ENCODE measurements at places on chromosomes 11 and 22.

GRCh38 chr22:27930331-27931060, 11.4 kb upstream of the PITPNB start:
- DNase-seq = no peak

DNA sequence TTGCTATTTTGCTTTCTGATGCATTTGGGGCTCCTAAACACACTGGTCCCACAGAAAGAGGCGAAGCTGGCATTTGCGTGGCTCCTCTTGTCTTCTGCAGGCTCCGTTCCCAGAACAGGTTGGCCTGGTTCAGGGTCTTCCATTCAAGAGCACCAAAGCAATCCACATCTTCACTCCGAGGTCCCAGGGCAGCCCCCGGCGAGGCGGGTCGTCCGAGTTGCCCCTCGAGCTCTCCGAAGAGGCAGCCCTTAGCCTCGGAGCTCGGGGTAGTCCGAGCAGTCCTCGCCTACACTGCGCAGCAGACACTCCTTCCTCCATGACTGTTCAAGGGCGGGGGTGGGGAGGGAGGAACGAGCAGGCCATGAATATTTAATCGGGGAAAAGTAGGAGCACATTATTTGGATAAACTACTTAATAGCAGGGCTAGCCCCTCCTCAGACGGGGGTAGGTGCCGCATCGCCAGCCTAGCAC, 321.3 kb downstream of the BLID start:
- no peak for DNase-seq

DNA sequence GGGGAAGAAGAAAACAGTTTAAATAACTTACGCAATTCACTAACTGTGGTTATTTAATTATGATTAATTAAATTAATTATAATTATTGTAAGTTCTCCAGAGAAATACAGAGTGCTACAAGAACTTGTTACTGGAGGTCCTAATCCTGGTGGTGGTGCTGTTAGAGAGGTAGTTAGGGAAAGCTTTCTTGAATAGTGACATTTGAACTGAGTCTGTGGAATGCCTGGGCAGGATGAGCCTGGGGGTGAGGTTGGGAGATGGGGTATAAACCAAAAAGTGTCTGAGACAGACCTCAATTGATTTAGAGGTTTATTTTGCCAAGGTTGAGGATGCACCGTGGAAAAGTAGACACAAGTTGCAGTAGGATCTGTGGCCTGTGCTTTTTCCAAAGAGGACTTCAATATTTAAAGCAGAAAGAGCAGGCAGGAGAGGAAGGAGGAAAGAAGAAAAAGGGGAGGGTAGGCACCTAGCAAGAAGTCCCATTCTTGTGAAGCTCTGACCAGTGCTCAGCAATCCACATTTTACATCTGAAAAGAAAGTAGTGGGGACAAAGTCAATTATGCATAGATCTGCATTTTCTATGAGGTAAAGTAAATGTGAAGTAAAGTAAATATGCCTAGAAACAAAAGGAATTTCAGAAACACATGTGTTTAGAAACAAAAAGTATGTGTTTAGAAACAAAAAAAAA, 4.4 kb upstream of the ZNF202 start:
- DNase-seq = no peak

- no peak for DNase-seq
These were observed 7.3 kb downstream of the SMTN start for GRCh38 chr22:31088233-31088986.

DNA sequence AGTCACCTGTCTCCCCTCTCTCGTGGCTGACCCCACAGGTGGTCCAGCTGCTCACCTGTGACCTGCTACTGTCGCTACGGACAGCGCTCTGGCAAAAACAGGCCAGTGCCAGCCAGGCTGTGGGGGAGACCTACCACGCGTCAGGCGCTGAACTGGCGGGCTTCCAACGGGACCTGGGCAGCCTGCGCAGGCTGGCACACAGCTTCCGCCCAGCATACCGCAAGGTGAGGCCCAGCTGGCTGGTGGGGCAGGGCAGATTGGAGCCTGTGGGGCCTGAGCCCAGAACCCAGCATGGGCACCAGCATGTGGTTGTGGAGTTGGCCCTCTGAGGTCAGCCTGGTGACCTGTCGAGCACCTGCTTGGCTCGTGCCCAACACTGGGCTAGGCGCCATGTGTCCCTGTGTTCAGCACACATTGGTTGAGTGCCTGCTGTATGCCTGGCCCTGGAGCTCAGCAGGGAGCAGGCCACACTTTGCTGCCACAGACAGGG, 11.9 kb downstream of the SHISA8 start:
- DNase-seq = no peak

- DNase-seq = no peak
These were observed 741.4 kb downstream of the NTM start for GRCh38 chr11:132111838-132112237.

GRCh38 chr11:102347462-102348370, 702 bp downstream of the BIRC2 start:
- peak; percentile 52 for DNase-seq

GRCh38 chr11:17813391-17814059, 78.9 kb downstream of the KCNC1 start:
- no peak for DNase-seq

GRCh38 chr11:37525336-37525735, 927.3 kb upstream of the RAG2 start:
- no peak for DNase-seq

- no peak for DNase-seq
These were observed 365.0 kb downstream of the MIAT start for GRCh38 chr22:27022274-27022895.

GRCh38 chr11:836700-837099, 3.9 kb downstream of the CD151 start:
- no peak for DNase-seq

DNA sequence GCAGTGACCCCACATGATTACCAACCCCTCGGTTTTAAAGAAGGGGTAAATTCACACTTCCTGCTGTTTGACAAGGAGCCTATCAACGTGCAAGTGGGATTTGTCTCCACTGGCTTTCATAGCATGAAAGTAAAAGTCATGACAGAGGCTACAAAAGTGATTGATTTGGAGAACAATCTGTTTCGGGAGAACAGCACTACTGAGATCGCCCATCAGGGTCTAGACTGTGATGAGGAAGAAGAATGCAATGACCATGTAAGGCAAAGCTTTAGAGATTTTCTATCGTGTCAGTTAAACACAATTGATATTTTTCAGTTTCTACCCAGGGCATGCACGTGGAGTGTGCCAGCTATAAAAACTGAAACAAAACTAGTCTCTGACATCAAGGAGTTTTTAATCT, 41.7 kb downstream of the HORMAD2 start:
- no peak for DNase-seq

GRCh38 chr11:95764267-95764898, 25.2 kb downstream of the FAM76B start:
- DNase-seq = peak; percentile 87

DNA sequence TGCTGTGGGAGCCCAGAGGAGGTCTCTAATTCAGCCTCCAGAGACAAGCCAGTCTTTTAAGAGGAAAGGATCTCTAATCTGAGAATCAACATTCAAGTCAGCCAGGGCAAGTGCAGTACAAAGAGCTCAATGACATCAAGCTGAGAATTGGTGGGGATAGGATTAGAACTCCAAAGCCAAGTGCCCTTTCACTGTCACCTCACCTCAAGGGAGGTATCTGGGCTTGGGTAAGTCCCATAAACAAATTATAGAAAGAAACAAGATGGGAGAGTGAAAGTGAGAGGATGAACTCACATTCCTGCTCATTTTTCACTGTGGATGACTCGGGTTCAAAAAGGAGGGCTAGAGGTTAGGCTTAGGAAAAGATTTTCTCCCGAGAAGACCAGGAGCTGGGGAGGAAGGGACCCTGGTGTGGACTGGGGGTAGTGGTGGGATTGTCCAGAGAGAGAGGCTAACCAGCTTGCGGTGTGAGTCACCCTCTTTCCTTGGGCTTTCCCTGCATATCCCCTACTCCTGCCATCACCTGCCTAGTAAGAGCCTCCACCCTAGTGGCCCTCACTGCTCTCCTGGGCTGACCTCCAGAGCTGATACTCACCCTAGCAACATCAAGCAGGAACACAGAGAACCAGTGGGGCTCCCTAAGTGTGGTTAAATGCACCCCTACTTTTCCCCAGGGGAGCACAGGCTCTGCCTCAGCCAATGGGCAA, 70.4 kb downstream of the RRM1 start:
- DNase-seq = no peak

DNA sequence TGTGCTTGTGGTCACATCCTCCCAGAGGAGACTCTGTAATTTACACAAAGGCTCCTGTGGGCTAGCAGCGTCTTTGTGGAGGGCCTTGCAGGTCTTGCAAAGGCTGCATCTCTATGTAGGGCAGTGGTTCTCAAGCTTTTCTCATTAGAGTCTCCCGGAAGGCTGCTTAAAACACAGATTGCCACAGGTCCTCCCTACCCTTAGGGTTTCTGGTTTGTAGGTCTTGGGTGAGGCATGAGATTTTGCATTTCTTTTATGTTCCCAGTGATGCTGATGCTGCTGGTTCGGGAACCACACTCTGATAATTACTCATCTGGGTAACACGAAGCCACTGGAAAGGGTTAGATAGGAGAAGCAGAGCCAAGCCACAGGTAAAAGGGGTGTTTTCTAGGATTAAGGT, 151.3 kb upstream of the ZBED5 start:
- no peak for DNase-seq

DNA sequence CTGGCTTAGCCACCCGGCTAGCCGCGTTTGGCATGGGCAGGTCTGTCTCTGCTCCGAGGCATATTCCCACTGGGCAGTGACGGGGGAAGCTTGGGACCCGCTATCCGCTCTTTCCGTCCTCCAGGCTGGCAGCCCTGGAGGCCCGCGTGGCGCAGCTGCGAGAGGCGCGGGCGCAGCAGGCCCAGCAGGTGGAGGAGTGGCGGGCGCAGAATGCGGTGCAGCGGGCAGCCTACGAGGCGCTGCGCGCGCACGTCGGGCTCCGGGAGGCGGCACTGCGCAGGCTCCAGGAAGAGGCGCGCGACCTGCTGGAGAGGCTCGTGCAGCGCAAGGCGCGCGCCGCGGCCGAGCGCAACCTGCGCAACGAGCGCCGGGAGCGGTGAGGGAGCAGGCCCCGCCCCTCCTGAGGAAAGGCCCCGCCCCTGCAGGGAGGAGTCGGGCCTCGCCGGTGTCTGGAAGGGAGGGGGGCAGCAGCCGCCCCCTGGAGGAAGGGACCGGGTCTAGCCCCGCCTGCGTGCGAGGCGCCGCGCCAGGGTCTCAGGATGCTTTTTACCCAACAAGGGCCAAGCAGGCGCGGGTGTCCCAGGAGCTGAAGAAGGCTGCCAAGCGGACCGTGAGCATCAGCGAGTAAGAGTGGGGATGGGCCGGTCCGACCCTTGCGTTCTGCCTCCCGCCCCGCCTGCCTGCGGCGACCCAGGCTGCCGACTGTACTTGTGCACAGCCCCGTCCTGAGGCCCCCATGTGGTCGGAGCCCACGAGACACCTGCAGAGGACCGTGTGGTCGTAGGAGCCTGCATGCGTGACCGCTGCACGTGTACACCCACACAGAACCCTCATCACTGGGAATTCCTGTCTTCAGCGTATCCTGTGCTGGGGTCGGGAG, 7.9 kb downstream of the ATG16L2 start:
- no peak for DNase-seq

DNA sequence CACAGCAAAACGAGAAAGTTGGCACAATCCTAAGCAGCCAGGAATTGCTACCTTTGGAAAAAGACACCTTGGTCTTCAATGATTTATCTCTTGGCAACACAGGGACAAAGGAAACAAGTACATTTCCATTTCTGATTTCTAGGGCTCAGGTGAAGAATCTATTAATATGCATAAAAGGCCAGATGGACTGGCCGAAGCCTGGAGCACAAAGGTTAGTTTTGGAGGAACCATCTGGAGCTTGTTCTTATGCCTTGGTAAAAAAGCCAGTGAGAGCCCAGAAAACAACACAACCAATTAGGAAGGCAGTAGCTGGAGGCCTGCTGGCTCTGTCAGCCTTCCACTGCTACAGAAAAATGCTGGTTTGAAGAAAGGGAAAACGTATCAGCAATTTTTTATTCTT, 713.5 kb upstream of the API5 start:
- no peak for DNase-seq

DNA sequence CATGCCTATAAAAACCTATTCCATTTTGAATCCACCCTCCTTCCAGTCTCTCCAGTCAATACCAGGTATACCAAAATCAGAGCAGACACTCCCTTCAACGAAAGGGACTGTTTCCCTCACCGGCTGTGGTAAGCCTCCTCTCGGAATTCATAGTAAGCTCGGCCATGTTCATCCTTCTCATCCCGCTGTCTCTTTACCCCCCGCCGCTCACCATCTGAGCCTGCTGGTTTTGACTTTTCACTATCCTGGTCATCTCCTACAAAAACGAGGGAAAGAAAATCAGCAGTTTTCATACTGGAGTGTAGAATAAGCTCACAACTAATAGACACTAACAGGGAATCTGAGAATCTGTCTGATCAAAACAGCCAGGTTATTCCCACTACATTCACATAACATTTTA, 3.1 kb downstream of the HNRNPUL2 start:
- DNase-seq = no peak

DNA sequence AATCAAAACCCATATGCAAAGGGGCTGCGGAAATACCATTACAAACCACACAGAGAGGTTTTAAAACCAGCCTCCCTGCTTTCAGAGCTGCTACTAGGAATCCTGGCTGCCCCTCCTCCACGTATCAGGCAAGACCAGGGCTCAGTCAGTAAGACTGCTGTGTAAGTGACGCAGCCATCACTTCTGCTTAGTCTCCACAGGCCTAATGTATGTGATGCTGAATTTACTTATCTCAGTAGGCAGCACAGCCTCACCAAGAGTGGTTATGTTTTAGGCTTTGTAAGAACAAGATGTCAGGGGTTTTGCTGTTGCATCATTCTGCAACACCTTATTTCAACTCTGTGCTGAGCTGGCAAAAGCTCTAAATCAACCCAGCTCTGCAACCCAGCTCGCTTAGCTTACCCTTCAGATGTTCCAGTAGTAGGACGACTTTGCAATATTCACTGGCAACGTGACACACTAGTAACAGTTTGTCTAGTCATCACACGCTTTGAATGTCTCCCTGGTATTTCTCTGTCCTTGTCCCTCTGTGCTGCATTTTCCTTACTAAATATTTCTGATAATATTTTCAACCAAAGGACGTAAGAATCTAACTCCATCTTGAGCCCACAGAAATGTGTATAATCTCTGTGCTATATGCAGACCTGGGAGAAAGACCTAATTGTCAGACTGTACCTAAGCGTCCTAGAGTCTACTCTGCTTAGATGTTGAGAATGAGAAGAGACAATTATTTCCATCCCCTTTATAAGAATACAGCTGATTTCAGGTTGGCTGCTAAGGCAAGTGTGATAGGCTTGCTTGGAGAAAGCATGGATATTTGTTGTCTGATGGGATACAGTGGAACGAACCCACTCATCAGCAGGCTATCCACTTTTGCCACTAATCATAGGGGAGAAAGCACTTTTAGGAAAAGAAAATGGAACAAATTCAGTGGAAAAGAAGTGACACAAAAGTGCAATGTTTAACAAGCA, 72.2 kb downstream of the LARGE2 start:
- no peak for DNase-seq

GRCh38 chr11:7436657-7437056, 48.6 kb upstream of the OLFML1 start:
- DNase-seq = peak; percentile 65

- no peak for DNase-seq
These were observed 16.0 kb downstream of the RRP8 start for GRCh38 chr11:6587360-6587953.

- DNase-seq = no peak
These were observed 23.7 kb upstream of the MYO18B start for GRCh38 chr22:25718135-25718840.
